ENCODE measurements at places on chromosomes 5 and 9. TPM values are rescaled to one million over a fixed set of nuclear protein-coding genes. Genes with fewer than 3 reads are reported as not detected.

The ZNF366 gene
- 3.9 TPM for polyA plus RNA-seq

The TRPM6 gene
- 1.0 TPM for polyA plus RNA-seq

The AGPAT2 gene
- polyA plus RNA-seq = 25.3 TPM

The IL31RA gene
- 0.26 TPM for polyA plus RNA-seq

The SHLD3 gene
- 5.0 TPM for polyA plus RNA-seq

The ADAM19 gene
- polyA plus RNA-seq = 16.1 TPM

The RCL1 gene
- polyA plus RNA-seq = 17.3 TPM

The TRIM36 gene
- 1.5 TPM for polyA plus RNA-seq

The TAF11L10 gene
- polyA plus RNA-seq = not detected

The SPATA9 gene
- 0.91 TPM for polyA plus RNA-seq

The PTPRD gene
- polyA plus RNA-seq = 130 TPM

The OBP2B gene
- polyA plus RNA-seq = not detected

The RANBP3L gene
- 2.6 TPM for polyA plus RNA-seq

The LECT2 gene
- 0.69 TPM for polyA plus RNA-seq

The SLCO6A1 gene
- polyA plus RNA-seq = not detected

The AHRR gene
- 5.0 TPM for polyA plus RNA-seq

The CER1 gene
- polyA plus RNA-seq = 0.32 TPM

The PCDHGB4 gene
- 4.6 TPM for polyA plus RNA-seq

The GRXCR2 gene
- polyA plus RNA-seq = not detected

The SLC6A7 gene
- polyA plus RNA-seq = not detected

The OR1K1 gene
- not detected for polyA plus RNA-seq

The LIFR gene
- 194 TPM for polyA plus RNA-seq

The NDOR1 gene
- polyA plus RNA-seq = 15.4 TPM

The MAPKAP1 gene
- 59.8 TPM for polyA plus RNA-seq

The BRINP1 gene
- 0.11 TPM for polyA plus RNA-seq

The SARDH gene
- polyA plus RNA-seq = 13.4 TPM

The ZNF883 gene
- 8.1 TPM for polyA plus RNA-seq

The C1QTNF3 gene
- 20.0 TPM for polyA plus RNA-seq

The STPG3 gene
- polyA plus RNA-seq = 0.71 TPM

The TESK1 gene
- 43.5 TPM for polyA plus RNA-seq

The MAP1B gene
- 24.0 TPM for polyA plus RNA-seq

The PCDHA5 gene
- 0.11 TPM for polyA plus RNA-seq

The SLC27A4 gene
- 11.6 TPM for polyA plus RNA-seq

The IFNA10 gene
- not detected for polyA plus RNA-seq

The NSA2 gene
- polyA plus RNA-seq = 270 TPM

The CDX1 gene
- 0.42 TPM for polyA plus RNA-seq

The SEMA6A gene
- polyA plus RNA-seq = 39.3 TPM

The NEUROG1 gene
- polyA plus RNA-seq = not detected

The AGXT2 gene
- polyA plus RNA-seq = 0.11 TPM

The LIX1 gene
- polyA plus RNA-seq = 1.6 TPM

The SLC6A18 gene
- polyA plus RNA-seq = not detected

The PCDHA12 gene
- 0.04 TPM for polyA plus RNA-seq

The FOXD4L3 gene
- polyA plus RNA-seq = not detected

The IRX1 gene
- polyA plus RNA-seq = 37.5 TPM

The CRB2 gene
- 0.25 TPM for polyA plus RNA-seq

The JAKMIP2 gene
- polyA plus RNA-seq = 6.3 TPM

The LPAR1 gene
- polyA plus RNA-seq = 59.0 TPM

The FAM78A gene
- polyA plus RNA-seq = 7.2 TPM

The LRRC19 gene
- 0.72 TPM for polyA plus RNA-seq

The SNAPC3 gene
- polyA plus RNA-seq = 69.2 TPM
